Suprapubic skin (tissue), 4 donors: ENCODE measurements at places on chromosomes 1 and 21. TPM values are rescaled to one million over a fixed set of nuclear protein-coding genes. Genes with fewer than 3 reads are reported as not detected.

DNA sequence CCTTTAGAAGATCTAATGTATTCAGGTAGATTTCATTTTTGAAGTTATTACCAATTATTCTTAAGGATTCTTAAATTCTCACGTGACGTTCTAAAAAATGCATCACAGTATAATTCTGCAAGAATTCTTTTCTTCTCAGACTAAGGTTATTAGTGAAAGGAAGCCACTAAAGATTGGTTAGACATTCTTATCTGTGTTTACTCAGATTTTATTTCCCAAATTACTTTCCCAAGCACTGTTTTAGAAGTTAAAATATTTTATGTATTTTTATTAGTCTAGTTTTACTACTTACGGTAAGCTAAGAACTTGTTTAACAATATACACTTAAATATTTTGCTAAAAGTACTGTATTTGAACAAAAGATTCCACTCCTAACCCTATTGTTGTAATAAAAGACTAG is 28.4 kb downstream of the AGO3 start:
- H3K27ac ChIP-seq = no peak overlapping the region
- no peaks in the 10 kb centered on the region for H3K4me1 ChIP-seq
- no peaks in the 10 kb centered on the region for H3K36me3 ChIP-seq
- H3K27me3 ChIP-seq = no peaks in the 10 kb centered on the region
- no peak overlapping the region for H3K4me3 ChIP-seq

DNA sequence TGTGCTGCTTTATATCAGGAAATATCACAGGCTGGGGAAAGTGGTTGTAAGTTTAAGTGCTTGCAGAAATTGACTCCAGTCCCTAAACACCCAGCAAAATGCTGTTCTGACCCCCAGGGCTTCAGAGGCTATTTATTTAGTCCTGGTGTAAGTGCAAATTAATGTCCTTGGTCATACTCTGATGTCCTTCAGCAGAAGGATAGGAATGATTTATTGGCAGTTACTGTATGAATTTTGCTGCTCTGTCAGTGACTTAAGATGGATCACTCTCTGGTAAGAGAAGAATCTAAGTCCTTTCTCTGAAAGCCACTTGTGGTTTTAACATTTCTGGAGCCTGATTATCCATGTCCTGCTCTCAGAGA is 21.9 kb downstream of the FAM20B start:
- no peak overlapping the region for H3K4me3 ChIP-seq
- H3K27ac ChIP-seq = no peak overlapping the region
- no peaks in the 10 kb centered on the region for H3K27me3 ChIP-seq
- no peaks in the 10 kb centered on the region for H3K4me1 ChIP-seq
- DNase-seq = no peak
- H3K36me3 ChIP-seq = peaks cover 6% of the 10 kb centered on the region

DNA sequence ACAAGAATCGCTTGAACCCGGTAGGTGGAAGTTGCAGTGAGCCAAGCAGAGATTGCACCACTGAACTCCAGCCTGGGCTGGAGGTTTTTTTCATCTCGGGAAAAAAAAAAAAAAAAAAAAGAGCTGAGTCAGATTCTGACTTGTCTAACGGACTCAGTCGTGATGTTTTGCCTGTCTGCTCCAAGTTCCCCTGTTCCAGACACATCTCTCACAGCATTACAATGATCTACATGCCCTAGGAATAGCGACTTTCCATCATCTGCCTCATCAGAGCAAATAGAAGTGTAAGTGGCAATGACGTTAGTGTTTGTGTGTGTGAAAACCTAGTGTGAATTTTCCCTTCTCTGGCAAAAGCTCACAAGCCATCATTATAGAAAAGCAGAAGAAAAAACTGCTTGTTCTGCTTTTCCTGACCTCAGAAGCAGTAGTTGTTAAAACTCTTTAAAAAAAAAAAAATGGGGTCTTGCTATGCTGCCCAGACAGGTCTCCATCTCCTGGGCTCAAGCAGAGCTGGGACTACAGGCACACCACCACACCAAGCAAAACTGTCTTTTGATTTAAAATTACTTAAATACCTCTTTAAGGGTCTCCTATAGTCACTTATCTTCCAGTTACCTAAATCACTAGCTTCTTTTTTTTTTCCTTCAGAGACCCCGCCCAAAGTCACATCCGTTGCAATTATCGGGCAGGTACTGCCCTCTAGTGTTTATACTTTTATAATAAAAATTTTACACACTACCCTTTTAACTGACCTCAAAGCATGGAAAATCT is 37.3 kb downstream of the PLEKHO1 start:
- H3K27me3 ChIP-seq = no peaks in the 10 kb centered on the region
- peak overlapping the region; percentile 54 for H3K27ac ChIP-seq
- H3K4me3 ChIP-seq = no peak overlapping the region
- DNase-seq = no peak
- H3K4me1 ChIP-seq = peaks cover 11% of the 10 kb centered on the region
- H3K36me3 ChIP-seq = no peaks in the 10 kb centered on the region

Gene TEDDM1
- total RNA-seq = not detected

- no peaks in the 10 kb centered on the region for H3K36me3 ChIP-seq
- H3K4me3 ChIP-seq = no peak overlapping the region
- peaks cover 31% of the 10 kb centered on the region for H3K27me3 ChIP-seq
- DNase-seq = no peak
These were observed 161.6 kb upstream of the KLHDC7A start for GRCh38 chr1:18319099-18319498.

Gene LCE3D
- total RNA-seq = 27.1 TPM

DNA sequence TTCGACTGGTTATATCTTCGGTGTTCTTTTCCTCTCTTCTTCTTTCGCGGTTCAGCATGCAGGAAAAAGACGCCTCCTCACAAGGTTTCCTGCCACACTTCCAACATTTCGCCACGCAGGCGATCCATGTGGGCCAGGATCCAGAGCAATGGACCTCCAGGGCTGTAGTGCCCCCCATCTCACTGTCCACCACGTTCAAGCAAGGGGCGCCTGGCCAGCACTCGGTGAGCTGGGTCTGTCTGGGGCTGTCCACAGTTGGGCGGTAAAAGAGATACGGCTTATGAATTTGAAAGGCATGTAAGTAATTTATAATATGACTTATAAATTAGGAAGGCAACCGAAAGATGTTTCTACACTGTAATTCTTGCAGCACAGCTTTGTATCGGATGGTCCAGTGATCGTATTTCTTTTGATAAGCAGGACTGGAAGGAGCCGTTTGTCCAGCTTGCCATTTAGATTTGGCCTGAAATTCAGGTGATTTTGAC is 334 bp downstream of the CTH start:
- H3K36me3 ChIP-seq = peaks cover 3% of the 10 kb centered on the region
- peak overlapping the region; percentile 92 for H3K27ac ChIP-seq
- H3K27me3 ChIP-seq = no peaks in the 10 kb centered on the region
- peak overlapping the region; percentile 71 for H3K4me3 ChIP-seq
- H3K4me1 ChIP-seq = peaks cover 16% of the 10 kb centered on the region

DNA sequence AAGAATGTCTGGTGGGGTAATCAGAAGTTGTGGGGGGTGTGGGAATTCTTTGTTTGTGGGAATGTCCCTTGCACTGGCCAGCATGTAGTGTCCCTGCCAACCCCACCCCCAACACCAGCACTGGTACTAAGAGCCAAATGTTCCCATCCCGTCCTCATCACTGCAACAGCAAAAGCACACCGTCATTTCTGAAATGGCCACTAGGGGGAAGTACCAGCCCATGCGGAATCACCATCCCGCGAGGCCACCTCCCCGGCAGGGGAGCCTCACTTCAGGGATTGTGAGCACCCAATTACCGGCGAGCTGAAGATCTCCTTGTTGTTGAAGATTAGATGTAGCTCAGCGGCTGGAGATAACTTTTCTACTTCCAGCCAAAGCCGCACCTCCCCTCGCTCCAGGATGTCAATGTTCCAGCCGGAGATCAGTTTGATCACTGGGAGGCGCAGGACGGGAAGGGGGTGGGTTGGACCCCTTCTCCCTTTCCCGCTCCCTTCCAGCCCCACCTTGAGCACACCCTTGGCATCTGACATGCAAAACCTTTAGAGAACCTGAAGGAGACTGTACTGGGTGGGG is 41.0 kb downstream of the MYOM3 start:
- no peak overlapping the region for H3K27ac ChIP-seq
- H3K4me1 ChIP-seq = peaks cover 8% of the 10 kb centered on the region
- no peaks in the 10 kb centered on the region for H3K27me3 ChIP-seq
- H3K4me3 ChIP-seq = no peak overlapping the region

DNA sequence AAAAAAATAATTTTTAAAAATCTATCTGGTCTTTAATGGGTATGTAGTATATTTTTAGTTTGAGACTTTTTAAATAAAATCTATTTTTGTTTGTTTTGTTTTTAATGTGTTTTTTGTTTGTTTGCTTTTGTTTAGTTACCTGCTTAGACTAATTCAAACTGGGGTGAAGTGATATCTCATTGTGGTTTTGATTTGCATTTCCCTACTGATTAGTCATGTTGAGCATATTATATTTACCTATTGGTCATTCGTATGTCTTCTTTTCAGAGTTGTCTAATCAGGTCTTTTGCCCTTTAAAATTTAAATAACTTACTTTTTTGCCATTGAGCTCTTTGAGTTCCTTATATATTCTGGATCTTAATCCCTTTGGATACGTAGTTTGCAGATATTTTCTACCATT is 20.3 kb downstream of the CD1B start:
- H3K4me3 ChIP-seq = no peak overlapping the region
- H3K27ac ChIP-seq = no peak overlapping the region
- H3K27me3 ChIP-seq = no peaks in the 10 kb centered on the region

Gene NBPF4
- total RNA-seq = not detected
